ENCODE measurements at places on chromosomes 1 and 21.

- no peak for DNase-seq
Measured at GRCh38 chr1:147539122-147539575, 2.2 kb upstream of the BCL9 start.

GRCh38 chr1:34833711-34834110 is 25.8 kb downstream of the SMIM12 start:
- DNase-seq, result no peak

- no peak for DNase-seq
Measured at GRCh38 chr1:53198241-53198651, 1.6 kb downstream of the CPT2 start.

DNA sequence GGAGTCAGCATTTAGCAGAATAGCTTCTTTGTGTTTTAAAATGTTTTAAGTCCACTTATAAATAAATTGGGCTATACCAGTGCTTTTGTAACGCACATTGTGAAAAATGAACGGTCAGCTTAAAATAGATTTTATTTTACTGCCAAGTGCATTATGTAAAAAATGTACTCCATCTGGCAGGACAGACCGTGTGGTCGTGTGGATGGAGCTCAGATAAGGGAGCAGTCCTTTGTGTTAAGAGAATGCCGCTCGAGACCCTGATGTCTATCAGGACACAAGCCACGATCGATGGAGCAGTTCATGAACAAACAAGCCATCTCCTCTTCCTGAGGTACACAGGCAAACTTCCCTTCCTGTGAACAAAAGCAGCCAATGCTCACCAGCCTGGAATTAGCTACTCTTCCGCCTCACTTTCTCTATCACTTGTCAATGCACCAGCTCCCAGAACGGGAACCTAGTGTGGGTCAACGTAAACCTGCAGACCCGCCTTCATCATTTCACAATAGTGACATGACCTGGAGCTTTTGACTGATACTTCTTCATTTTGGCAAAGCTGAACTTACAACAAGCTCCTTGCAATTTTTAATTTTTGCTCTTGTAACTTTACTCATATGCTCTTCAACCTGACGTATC is 243.5 kb downstream of the TGFB2 start:
- DNase-seq, result no peak

- DNase-seq, result no peak
Measured at GRCh38 chr1:162823231-162823630, 32.7 kb downstream of the HSD17B7 start.

DNA sequence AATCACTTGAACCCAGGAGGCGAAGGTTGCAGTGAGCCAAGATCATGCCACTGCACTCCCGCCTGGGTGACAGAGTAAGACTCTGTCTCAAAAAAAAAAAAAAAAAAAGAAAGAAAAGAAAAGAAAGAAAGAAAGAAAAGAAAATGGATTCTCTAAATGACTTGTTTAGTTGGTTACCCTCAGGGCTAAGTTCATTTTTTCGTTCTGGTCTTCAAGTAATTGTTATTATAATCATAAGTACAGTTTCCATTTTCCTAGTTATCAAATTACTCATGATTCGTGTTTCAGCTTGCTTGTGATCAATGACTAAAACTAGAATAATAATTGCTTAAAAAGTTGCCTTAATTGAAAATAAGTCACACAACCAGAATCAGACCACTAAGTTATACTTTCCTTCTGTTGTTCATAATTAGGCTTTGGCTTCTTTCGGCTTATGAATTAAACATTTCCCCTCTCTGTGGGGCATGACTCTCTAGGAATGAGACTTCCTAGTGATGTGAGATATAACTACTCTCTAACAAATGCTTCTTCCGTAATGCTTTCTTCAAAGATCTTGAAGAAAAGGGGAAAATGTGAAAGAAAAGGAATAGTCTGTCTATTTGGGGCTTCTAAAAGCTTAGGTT is 9.6 kb upstream of the RLF start:
- no peak for DNase-seq

- DNase-seq, result no peak
Measured at GRCh38 chr1:158019171-158019868, 25.9 kb downstream of the KIRREL1 start.

- no peak for DNase-seq
Measured at GRCh38 chr1:167987174-167987573, 50.3 kb upstream of the MPC2 start.

GRCh38 chr1:239896980-239897379 is 194.7 kb upstream of the FMN2 start:
- DNase-seq, result no peak

DNA sequence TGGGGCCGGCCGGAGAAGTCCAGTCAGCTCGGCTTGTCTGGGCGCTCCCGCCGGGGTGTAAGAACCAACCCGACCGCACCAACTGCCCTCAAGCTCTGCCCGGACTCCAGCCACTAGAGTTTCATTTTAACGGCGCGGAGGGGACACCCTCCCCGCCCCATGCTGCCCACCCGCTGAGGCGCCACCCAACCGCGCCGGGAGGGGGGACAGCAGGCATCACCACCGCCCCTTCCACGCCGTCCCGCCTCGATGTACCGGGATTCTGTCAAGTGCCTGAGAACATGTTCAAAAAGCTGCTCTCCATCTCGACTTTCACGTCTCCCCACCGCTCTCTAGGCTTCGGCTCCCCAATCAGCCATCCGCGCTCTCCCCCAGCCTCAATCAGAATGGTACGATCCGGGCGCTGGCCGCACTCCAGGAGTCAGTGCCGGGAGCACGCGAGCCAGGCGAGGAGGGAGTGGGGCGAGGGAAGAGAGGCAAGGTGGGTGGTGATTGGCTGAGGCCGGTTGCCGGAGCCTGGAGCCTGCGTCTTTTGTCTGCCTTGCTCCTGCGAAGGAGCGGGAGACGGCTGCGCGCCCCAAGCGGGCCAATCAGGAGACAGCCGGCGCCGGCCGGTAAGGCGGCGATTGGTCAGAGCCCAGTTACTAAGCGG is at the start of gene PIK3R3:
Gene PIK3R3 (minus strand): TSS at position 101 of the 652 bp plus-strand sequence. CDS start 677 bp downstream, outside the sequence.
- DNase-seq, result peak; percentile 68

DNA sequence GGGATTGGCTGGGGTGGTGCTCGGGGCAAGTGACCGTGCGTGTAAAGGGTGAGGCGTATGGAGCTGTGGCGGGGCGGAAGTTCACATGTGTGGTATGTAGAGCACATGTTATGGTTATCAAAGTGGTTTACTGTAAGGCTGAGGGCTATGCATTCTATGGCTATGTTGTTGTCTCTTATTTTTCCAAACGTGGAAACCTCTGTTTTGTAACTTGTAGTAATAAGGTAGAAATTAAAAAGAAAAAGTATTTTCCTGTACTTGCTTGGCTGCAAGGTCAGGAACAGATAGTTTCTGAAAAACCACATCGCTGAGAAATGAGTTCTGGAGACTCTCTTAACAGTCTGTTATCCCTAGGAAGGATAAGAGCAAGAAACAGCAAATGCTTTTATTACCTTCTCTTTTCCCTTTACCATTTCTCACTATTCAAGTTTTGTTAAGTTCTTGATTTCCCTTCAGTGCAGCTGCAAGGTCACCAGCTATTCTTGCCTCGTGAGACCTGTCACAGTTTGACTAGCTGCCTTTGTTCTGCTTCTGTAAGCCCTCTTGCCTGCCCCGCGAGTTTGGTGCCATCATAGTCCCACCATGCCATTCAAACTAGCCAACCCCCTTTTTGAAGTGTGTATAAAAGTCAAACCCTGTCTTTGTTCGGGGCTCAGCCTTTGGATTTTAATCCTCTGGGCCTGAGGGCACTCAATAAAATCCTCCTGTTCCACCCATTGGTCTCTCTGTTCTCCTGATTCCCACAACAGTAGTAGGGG is 9.5 kb downstream of the RNU1-2 start:
- DNase-seq, result no peak

DNA sequence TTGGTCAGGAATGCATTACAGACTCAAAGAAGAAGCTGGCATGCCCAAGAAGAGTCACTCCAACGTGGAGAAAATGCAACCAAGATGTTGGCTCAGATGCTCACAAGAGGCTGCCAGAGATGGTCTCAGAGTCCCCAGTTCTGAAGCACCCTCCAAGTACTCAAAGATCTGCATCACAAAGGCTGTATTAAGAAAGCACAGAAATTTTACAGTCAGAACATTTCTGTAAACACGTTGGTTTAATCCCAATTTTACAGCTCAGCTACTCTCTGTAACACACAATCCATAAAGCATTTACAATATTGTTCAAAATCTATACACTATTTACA is 69.4 kb downstream of the CDC7 start:
- no peak for DNase-seq

- DNase-seq, result no peak
Measured at GRCh38 chr21:28687586-28687985, 305.1 kb downstream of the LTN1 start.

GRCh38 chr1:41998250-41998649 is 79.5 kb upstream of the HIVEP3 start:
- no peak for DNase-seq

Measured in stimulated activated CD4-positive, alpha-beta T cell treated with anti-CD3 and anti-CD28 coated beads, TNF-alpha, amount 100 ng/mL, for 4 hours (primary cell).